ENCODE measurements at places on chromosomes 7 and 10. TPM values are rescaled to one million over a fixed set of nuclear protein-coding genes. Genes with fewer than 3 reads are reported as not detected.

Gene ZNF488
- total RNA-seq = 0.50 TPM

Gene HMX2
- 0.12 TPM for total RNA-seq

Gene CNPY1
- total RNA-seq = not detected

DNA sequence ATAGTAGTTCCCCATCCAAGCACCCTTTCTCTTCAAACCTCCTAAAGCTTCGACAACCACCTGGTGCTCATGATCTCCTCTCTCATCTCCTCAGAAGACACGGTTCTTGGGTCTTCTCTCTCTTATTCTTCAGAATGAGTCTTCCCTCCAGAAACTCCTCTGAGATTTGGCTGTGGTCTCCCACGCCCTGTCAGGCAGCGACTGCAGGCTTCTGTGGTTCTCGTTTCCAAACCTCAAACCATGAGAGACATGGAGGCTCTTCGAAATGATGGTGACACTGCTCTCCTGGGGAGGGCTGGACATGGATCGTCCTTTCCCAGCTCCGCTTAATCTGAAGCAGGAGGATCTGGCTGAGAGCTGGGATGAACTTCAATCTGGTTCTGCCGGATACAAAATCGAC is 78.6 kb upstream of the PITRM1 start:
- peaks cover 40% of the 10 kb centered on the region for H3K27me3 ChIP-seq
- no peak for DNase-seq
- H3K4me3 ChIP-seq = no peak overlapping the region
- H3K36me3 ChIP-seq = no peaks in the 10 kb centered on the region
- no peak overlapping the region for H3K27ac ChIP-seq

- H3K4me1 ChIP-seq = peaks cover 9% of the 10 kb centered on the region
- H3K27me3 ChIP-seq = no peaks in the 10 kb centered on the region
- no peak overlapping the region for H3K4me3 ChIP-seq
Measured at GRCh38 chr10:124509880-124510632, 48.4 kb downstream of the LHPP start.
